NCI-H1105 (cell line): ENCODE measurements at places on chromosomes 12 and 14.

- no peak for DNase-seq
Observed at GRCh38 chr14:103704708-103705107, 10.5 kb downstream of the XRCC3 start.

- no peak for DNase-seq
Observed at GRCh38 chr12:99393763-99394162, 253.8 kb upstream of the GARIN6 start.

- DNase-seq: no peak
Observed at GRCh38 chr12:14454098-14454907, 88.8 kb downstream of the ATF7IP start.

- no peak for DNase-seq
Observed at GRCh38 chr14:86912709-86913108, 1080.3 kb downstream of the GALC start.

- no peak for DNase-seq
Observed at GRCh38 chr12:52787324-52788191, 8.4 kb downstream of the KRT3 start.

DNA sequence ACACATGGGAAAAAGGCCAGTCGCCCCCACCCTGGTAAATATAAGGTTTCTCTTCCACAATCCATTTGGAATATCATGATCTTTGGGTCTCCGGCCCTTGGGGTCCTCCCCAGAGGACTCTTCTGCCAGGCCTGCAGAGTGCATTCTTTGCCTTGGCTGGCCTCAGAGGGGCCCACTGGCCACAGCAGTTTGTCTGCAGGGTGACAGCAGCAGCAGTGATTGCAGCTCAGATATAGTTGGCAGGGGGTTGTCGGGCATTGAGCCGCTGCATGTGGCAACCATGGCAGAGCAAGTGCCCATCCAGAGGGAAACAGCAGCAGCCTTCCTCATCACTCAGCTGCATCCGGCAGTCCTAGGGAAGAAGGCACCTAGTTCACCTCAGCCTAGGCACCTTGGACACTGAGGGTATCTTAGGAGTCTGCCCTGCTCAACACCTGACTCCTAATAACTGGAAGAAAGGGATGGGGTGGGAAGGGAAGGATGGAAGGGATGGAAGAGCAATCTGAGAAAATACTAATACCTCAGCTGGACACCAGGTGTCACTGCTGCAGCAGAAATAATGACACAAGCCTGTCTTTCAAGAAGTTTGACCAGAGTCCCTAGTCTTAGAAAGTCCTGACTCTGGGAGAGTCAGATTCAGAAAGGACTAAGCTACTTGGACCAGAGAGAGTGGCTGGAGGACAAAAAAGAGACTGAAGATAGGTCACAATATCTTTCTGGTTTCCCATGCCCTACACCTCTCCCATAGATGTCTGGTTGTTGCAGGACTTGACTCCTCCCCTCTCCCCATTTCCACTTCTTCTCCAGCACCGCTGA is 8.9 kb downstream of the AJUBA start:
- DNase-seq: no peak
